ENCODE measurements at places on chromosomes 7 and 10.

DNA sequence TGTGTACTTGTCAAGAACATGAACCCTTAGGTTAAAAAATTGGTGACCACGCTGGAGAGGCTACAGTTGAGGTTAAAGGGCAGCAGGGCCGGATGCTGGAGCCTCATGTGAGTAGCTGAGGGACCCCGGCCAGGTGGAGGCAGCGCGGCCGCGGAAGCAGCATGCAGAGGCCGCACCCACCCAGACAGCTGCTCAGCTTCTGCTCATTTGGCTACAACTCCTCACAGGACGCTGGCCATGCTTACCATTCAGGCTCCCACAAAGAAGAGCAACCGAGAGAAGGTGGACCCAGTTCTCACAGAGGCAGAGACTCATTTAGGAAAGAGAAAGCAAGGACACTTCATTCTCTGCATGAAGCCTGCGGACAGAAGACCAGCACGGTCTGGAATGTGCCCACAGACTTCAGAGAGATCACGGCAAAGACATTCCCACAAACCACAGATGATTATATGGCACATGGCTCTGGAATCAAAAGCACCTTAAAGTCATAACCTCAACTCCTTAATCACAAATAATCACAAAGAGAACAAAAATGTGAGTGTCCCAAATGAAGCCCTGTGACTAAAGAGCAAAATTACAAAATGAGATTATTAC lies 94.4 kb downstream of the VOPP1 start:
- no peak for DNase-seq

DNA sequence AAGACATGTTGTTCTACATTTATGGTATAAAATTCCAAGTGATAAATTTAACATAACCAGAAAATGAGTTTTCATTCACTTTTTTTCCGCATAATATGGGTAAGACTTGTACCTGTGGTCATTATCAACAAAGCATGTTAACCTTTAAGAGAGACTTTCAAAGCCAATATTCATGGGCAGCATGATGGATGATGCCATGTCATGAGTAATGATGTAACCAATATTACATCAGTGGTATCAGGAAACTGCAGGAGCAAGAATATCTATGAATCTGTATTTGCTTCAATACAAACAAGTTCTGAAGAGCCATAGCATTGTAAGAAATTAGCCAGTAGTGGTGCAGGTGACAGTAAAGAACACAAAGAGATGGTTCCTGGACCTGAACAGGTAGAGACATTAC lies 126.9 kb downstream of the C1GALT1 start:
- no peak for DNase-seq

DNA sequence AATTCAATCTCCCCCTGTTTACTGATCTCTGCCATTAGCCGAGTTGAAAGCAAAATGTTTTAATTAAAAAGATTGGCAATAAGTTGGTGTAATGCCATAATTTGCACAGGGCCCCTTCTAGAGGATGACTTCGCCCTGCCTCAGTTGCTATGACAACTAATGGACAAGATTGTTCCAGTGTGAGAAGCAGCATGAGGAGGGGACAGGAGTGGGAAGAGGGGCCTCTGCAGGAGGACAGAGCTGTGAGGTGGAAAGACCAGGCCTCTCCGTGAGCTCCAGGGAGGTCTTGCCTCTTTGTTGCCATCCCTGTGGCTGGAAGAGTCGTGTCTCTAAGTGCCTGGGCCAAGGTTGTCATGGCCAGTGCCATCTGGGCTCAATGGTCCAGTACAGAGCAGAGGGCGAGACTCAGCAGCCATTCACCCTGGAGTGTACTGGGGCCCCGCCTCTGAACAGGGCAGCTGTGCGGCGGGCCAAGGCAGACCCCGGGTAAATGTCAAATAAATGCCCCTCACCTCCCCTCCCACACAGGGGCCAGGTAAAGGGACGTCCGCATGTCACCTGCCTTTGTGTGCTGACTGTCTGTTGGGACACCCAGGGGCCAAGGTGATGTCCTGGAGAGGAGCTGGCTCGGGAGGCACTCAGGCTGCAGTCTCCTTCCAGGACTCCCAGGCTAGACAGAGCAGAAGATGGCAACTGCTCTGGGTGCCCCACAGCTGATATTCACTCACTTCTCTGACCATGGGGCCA lies 97.0 kb upstream of the RET start:
- DNase-seq = no peak

DNA sequence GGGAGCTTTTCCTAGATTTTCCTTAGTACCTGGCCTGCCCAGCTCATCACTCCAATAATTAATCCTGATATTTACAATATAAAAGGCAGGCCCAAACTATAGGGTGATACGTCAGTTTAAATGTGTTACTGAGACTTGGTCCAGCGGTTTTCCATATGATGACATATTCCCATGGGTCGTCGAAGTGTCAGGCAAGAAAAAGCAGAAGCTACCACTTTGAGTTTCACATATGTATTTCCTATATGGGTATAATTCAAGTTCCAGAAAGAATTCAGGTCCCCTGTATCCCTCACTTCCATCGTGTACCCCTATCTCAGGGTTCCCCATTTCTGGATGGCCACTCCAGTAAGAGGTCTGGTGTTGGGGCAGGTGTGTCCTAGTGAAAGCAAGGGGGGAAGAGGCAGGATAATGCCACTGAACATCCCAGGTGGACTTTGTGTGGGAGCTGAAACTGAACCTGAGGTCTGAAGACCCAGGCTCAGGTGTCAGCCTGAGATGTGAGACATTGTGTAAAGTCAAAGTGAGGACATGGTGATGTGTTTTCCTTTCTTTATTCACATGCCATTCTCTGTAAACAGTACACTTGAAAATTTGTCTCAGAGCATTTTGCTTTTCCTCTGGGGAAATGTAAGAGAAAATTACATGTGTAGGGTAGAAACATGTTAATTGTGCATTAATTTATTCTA lies 167.8 kb downstream of the PLXDC2 start:
- no peak for DNase-seq

DNA sequence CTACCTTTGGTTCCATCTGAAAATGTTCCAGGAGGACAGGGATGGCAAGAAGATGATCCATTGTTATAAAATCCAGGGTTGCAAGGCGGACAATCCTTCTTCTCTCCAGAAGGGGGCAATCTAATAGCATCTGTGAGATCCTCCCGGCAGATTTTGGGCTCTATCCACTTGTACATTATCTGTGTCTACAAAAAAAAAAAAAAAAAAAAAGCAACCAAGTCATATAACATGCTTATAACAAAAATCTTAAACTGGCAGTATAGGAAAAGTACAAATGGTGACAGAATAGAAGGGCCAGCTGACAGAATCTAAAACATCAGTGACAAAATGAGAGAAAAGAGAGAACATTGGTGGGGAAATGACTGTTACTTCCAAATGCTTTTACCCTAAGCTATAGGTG lies 132.7 kb downstream of the ELAPOR2 start:
- DNase-seq = no peak

DNA sequence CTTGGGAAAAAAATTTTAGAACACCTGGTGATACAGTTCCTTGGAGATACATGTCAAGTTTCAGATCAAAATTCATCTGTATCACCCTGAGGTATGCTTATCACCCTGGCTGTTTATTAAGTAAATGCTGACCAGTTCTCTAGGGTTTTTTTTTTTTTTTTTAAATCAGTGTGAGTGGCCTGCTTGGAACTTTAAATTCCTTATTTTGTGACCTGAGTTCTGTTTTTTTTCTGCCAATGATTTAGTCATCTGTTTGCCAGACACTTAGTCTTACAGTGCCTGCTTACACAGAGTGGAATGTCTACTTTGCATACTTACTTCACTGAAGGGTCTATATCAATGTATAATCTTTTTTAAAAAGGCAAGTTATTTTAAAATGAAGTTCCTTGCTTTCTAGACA lies 1.8 kb downstream of the TSPAN13 start:
- no peak for DNase-seq

- DNase-seq = no peak
Observed at GRCh38 chr10:16787361-16787791, 29.8 kb downstream of the RSU1 start.

- DNase-seq = no peak
Observed at GRCh38 chr10:26380815-26381214, 57.3 kb upstream of the APBB1IP start.

GRCh38 chr10:92432596-92432995 lies 141.3 kb downstream of the IDE start:
- no peak for DNase-seq

DNA sequence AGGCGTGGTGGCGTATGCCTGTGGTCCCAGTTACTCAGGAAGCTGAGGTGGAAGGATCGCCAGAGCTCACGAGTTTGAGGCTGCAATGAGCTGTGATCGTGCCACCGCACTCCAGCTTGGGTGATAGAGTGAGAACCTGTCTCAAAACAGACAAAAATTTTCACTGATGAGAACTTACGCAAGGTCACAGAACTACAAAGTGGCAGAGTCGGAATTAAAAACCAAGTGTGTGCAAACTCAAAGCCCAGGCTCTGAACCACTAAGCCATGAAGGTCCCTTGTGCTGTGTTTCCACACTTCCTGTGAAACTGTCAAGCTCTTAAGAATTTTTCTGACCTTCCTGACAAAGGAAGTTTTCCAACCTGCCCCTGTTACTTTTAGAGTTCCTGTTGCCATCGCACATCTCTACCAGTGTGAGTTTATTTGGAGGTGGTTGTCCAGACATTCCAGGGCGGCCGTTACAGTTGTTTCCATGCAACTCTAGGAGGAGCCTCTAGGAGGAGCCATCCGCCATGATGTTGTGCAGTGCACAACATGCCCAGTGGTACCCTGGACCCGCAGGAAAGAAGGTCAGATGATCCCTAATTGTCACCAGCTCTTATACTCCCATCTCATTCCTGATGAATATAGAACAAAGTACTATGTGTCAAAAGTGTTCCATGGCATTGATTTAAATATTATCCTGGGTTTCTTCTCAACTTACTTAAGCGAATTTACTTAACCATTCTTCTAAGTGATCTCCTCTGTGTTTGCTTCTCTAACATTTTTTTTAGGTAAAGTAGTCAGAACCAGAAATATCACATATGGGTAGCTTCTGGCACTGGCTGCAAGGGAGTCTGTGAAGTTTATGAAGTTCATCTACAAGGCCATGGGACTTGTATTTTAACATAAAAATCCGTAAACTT lies 49.0 kb upstream of the LYZL1 start:
- DNase-seq = no peak

GRCh38 chr10:121355161-121355560 lies 243.1 kb downstream of the FGFR2 start:
- DNase-seq = no peak

- DNase-seq = no peak
Observed at GRCh38 chr7:23242321-23242720, 4.3 kb upstream of the GPNMB start.

DNA sequence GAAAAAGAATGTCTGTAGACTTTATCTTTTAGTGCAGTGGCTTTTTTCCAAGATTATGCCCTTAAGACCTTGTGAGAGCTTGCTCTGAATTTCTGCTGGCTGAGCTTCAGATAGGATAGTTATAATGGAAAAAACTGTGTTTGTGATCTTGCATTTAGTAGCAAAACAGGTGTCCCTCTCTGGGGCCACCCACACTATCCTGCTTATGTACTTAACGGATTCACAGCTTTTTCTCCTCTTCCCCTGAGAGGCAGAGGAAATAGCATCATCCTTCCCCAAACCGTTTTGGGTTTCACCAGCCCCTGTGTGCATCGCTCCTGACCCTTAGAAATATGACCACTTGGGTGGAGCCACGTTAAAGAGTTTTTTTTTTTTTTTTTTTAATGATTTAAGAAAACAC lies 101.2 kb downstream of the RAB18 start:
- DNase-seq = no peak

DNA sequence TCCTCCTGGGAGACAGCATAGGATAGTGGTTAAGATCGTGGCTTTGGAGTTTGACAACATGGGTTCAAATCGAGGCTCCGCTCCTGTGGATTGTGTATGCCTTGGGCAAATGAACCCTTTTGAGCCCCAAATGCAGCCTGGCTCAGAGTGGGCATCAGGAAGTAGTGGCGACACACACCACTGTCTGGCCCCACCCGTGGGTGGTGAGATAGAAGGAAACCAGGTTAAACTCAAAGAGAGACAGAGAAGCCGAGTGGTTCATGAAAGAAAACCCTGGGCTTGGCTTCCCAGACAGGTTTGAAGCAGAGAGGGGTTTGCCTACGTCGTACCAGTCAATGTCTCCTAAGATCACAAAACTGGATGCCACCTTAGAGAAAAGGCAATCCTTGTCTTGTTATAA lies 57.7 kb downstream of the PRTFDC1 start:
- no peak for DNase-seq

DNA sequence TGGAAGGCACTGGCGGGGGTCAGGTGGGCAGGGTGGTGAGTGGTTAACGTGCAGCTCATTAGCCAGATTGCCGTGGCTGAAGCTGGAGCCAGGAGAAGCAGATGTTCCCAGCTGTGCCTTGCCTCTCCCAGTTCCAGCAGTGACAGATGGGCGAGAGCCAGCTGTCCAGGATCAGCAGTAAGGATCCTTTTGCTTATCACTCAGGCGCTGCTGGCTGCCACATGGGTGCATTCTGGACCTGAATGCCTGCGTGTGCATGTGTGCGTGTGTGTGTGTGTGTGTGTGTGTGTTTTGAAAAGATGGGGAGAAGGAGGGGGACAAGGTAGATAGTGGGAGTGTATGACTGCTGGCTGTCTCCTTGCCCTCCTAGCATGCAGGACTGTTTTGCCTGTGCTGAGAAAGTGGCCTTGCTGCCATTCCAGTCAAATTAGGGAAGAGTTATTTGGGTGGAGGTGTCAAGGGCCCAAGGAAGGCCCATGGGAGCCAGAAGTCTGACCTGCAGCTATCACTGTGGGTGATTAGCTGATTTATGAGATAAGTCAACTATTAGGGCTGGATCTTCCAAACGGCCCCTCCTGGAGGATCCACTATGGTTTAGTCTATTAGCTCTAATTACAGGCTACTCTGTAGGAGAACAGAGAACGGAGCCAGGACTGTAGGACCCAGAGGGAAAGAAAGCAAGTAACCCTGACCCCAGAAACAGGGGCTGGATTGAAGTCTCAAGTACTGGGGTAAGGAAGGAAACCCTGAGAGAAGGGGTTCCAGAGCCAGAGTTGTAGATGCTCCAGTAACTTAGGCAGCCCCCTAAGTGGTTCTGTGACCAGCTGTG lies 3.3 kb downstream of the EPHA1 start:
- DNase-seq = no peak

DNA sequence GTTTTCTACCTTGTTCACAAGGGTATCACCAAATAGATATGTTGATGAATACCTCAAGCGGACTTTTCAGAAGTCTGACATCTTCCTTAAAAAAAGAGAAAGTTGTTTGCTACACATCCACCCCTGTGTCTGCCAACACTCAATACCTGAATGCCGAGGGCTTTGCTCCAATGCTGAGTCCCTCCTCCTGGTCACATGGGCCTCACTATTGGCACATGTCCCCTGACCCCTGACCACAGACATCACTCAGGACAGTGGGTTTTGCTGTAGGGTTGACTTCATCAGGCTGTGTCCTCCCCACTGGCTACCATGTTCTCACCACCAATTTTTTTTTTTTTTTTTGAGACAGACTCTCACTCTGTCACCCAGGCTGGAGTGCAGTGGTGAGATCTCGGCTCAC lies 76.4 kb downstream of the OSBPL3 start:
- no peak for DNase-seq

DNA sequence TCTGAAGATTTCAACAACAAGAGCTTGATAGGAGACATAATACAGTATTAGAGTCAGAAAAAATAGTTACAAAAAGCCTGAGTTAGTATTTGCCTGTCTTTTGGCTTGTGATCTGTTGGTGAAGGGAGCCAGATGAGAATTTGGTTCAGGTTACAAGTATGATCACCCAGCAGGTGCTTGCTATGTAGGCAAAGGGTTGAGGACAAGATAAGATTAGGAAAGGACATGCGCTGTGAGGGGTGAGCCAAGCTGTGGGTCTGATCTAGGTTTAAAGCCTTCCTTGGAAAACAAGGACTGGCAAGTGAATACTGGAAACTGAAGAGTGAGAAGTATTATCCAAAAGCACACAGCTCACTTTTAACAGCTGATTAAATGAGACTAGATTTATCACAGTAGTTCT lies 28.7 kb upstream of the CD36 start:
- DNase-seq = no peak

All from substantia nigra (tissue), 51 donors.